ENCODE measurements at places on chromosomes 4 and X. TPM values are rescaled to one million over a fixed set of nuclear protein-coding genes. Genes with fewer than 3 reads are reported as not detected.

Gene XAGE1A
- total RNA-seq: not detected

Gene MBNL3
- 6.8 TPM for total RNA-seq

Gene IKBKG
- 12.3 TPM for total RNA-seq

Gene MAGEB18
- total RNA-seq: not detected

Gene KDM5C
- 45.1 TPM for total RNA-seq

Gene TMEM144
- total RNA-seq: 2.4 TPM

Gene LAMP2
- 84.4 TPM for total RNA-seq

Gene ATP8A1
- 0.16 TPM for total RNA-seq

Gene MORC4
- 17.1 TPM for total RNA-seq

Gene TEX13D
- not detected for total RNA-seq

Gene USP17L15
- not detected for total RNA-seq

Gene DUSP21
- not detected for total RNA-seq

Gene ZMAT1
- not detected for total RNA-seq

Gene GLOD5
- not detected for total RNA-seq

Gene PSAPL1
- not detected for total RNA-seq

Gene SPANXN3
- total RNA-seq: not detected

Gene KLB
- 0.08 TPM for total RNA-seq

Gene FGFR3
- 41.6 TPM for total RNA-seq

Gene OPRPN
- not detected for total RNA-seq

Gene NXF3
- total RNA-seq: 0.08 TPM

Gene AKAP14
- not detected for total RNA-seq

Gene TRMT44
- total RNA-seq: 8.6 TPM

Gene POLN
- total RNA-seq: 0.53 TPM

Gene FAM9B
- not detected for total RNA-seq

Gene EMCN
- not detected for total RNA-seq

Gene FAT1
- total RNA-seq: 265 TPM

Gene ASMT
- total RNA-seq: not detected

Gene OFD1
- 11.6 TPM for total RNA-seq

Gene C4orf54
- not detected for total RNA-seq

Data from hair follicular keratinocyte (primary cell).